ENCODE measurements at places on chromosomes 3 and 15.

- DNase-seq, result peak; percentile 95
Measured at GRCh38 chr3:157081626-157082210, 78.2 kb downstream of the CCNL1 start.

DNA sequence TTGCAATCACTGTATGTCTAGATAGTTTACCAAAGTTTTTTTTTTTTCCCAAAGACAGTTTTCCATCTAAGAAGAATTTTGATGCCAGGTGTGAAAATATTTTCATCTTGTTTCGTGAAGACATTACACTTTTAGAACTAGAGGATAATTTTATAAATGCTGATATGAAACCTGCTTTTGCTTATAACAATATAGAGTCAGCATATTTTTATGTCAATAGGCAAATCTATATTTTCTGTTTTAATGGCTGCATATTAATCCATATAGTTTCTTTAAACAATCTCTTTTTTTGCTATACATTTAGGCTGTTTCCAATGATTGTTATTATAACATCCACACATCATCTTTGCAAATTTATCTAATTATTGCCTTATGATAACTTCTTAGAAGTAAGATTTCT is 12.6 kb upstream of the INSYN1 start:
- no peak for DNase-seq

DNA sequence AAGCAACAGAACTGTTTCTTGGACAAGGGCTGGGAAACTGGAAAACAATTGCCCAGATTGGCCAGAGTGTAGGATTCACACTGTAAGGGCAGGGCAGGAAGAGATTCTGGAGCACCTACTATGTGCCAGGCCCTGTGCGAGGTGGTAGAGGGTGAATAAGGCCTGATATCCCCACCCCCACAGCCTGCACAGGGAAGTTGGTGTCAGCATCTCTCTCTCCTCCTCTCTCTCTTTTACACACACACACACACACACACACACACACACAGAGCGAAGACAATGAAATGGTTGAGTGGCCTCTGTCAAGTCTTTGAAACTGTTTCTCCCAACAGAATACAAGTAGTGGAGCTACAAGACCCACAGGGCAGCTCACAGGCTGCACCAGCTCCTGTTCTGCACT is 47.1 kb upstream of the SLCO2A1 start:
- no peak for DNase-seq

DNA sequence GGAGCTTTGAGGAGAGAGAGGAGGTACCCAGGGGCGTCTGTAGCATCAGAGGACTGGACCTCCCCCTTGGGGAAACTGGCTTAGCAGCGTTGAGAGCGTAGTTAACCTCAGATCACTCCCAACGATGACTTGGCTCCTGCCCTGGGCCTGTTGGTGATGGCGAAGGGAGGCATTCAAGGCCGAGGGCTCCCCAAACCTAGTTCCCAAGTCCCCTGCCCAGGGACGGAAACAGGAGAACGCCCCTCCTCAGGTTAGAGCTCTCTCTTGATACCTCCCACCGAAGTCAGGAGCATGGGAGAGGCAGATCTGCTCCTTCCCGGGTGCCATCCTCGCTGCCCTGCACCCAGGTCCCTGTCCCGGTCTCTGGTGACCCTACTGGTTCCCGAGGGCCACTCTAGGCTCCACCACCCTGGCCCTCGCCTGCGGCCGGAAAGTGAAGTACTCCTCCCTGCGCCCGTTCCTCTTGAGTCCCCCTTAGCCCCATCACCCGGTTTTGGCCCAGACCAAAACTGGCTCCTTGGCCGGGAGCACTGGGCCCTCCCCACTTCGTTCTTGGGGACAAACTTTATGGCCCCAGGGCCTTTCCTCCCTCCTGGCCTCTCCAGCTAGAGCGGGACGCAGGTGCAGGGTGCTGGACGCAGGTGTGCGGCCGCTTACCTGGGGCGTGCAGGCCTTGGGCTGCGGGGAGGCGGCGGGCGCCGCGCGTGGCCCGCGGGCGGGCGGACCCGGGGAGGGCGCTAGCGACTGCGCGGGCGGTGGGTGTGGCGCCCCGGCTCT is 2.6 kb upstream of the SKOR1 start:
- DNase-seq, result no peak

GRCh38 chr15:94858011-94858410 is 626.6 kb downstream of the MCTP2 start:
- no peak for DNase-seq

- DNase-seq, result no peak
Measured at GRCh38 chr3:114666623-114667022, 372.8 kb downstream of the TIGIT start.

DNA sequence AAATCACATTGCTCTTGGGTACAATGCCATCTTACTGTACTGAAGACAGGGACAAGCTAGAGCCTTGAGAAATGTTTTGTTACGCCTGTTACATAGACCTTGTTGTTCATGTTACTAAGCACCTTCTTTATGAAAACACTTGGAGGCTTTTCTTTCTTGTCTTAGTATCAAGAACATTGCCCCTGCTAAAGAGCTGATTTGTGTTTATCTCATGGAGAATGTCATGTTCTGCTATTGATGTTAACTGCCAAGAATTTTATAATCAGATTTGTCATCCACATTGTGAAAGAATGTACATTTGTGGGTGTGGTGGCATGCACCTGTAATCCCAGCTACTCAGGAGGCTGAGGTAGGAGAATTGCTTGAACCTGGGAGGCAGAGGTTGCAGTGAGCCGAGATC is 431.3 kb upstream of the MDFIC2 start:
- no peak for DNase-seq

DNA sequence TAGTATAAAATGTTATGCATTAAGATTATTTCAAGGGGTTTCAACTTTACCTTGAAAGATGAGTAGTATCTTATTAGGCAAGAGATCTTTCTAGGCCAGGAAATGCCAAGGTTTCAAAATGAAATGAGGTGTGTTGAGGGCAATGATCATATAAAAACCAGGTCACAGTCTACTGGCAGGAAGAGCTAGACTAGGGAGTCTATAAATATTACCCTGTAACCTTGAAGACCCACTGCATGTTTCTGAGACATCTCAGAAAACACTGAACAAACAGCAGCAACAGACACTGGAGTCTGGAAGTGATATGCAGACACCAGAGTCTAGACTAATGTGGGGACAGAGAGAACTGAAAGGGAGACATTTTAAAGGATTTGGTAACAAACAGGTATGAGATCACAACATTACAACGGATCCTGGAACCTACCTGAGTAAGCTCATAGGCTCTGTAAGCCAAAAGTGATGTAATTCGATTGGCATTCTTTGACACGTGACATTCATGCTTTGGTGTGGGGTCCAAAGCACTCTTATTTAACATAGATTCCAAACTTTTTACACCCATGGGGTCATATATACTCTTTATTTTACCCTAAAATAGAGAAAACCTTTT is 15.0 kb downstream of the TASOR start:
- DNase-seq, result no peak

DNA sequence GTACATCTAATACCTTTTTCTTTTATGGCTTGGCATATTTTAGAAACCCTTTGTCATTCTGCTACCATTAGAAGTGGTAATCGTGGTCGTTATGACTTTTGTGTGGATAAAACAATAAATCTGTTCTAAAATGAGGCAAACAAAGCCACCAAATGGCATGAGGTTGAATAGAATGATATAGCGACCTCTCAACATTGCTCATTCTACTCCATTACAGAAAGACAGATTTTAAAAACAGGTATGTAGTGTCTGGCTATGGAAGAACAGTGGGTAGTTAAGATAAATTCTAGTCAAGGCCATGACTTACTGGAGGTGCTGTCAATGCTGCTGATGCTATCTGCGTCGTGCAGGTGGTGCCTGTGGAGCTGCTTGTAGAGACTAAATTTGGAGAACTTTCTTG is 123.2 kb downstream of the PLD1 start:
- DNase-seq, result no peak
